ENCODE measurements at places on chromosomes 12 and 14.
A peak's percentile ranks its signal among the peaks of the same experiment; 100 is the strongest.

DNA sequence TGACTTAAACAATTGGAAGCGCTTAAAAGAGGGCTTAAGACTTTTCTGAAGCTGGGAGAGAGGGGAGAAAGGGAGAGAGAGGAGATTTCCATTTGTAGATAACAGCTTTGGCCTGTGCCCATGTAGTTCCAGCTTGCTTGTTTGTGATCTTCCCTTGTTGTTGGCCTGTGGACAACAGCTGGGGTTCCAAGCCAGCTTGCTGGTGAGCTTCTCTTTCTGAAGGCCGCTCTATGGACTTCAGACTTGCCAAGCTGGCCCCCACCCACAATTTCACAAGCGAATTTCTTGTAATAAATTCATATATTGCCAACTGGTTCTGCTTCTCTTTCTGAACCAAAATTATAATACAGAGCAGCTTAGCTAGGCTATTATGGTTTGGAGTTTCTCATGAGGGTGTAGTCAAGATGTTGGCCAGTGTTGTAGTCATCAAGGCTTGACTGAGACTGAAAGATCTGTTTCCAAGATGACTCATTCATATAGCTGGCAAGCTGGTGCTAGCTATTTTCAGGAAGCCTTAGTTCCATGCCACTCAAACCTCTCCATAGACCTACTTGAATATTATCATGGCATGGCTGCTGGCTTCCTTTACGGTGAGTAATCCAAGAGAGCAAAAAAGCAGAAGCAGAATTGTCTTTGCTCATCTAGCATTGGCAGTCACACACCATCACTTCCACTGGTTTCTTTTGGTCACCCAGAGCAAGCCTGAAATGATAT is 89.4 kb downstream of the ATP23 start:
- peak; percentile 11 for DNase-seq

- no peak for DNase-seq
Measured at GRCh38 chr14:95197551-95197950, 40.2 kb upstream of the DICER1 start.

GRCh38 chr14:100588671-100589070 is 1.5 kb upstream of the BEGAIN start:
- no peak for DNase-seq

- DNase-seq = peak; percentile 99
Measured at GRCh38 chr14:24171422-24172260, at the start of gene REC8. TSS of gene REC8 (plus strand) at chr14:24172080. CDS start at chr14:24172553, 473 bp downstream.

- DNase-seq = no peak
Measured at GRCh38 chr14:97724265-97724731, 927.1 kb downstream of the VRK1 start.

- peak; percentile 6 for DNase-seq
Measured at GRCh38 chr12:41250748-41251147, 62.6 kb downstream of the PDZRN4 start.

DNA sequence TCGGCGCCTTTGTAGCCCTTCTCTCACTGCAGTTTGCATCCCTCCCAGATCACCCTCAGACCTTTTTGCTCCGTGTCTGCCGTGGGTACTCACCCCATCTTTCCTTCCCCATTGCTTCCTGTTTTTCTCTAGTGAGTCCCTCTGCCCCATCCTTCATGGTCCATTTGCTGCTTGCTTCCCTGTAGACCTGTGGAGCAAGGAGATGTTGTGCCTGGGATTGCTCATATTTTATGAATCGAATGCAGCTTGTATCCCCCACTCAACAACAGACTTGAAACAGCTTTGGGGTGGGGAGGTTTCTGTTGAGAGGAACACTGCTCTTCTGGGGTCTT is 661 bp downstream of the DENR start:
- DNase-seq = peak; percentile 17

DNA sequence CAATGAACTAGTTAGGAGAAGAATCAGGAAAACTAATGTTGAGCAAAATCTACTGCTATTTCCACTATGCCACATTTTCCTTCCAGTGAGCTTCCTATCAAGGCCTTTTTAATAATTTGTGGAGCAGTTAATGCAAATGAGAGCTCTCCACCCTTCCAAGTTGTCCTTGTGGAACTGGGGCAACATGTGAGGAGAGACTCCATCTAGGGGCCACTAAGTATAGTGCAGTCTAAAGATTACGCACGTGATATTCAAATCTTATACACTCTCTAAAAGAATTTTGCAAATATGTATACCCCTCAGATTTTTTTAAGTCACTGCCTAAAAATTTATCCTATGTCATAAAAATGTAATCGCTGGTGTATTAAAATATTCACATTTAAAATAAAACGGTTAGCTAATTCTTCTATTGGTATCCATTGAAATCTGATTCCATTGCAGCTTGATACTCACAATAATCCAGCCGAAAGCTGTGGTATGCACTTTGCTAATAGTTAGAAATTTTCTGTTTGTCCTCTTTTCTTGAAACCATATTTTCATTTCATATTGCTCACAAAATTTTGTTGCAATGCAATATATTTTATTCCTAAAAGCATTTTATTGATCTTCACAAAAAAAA is 100.1 kb downstream of the PAH start:
- DNase-seq = peak; percentile 62

- no peak for DNase-seq
Measured at GRCh38 chr12:72075401-72075800, 136.8 kb downstream of the TPH2 start.

DNA sequence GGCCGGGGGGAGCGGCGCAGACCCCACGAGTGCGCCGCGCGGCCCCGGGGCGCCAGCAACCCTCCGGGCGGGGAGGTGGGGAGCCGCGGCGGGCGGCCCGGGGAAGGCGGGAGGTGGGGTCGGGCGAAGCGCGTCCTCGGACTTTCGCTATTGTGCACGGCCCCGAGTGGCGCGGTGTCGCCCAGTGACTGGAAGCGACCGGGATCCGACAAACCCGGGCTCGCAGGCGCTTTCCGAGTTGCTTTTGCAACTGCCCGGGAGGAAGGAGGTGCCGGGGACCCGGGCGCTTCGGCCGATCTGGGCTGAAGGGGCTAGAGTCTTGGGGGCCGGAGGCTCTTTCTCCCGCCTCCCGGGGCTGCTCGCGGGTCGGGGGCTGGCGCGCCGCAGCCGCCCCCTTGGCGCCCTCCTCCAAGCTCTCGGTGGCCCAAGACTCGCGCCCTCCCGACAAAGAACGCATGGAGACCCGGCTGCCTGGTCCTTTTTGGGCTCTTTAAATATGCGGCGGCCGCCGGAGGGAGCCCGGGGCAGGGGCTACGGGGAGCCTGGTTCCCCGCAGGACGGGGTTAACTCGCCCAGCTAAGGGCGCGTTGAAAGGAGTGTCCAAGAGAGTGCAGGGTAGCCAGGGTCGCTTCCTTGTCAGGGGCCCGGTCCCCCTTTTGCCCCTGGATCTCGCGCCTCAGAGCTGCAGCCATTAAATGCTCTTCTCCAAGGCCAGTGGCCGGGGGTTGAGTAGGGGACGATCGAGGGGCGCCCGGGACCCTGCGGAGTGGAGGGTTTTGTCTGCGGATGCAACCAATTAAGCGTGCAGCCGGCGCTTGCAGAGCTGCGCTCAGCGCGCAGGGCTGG is 1.4 kb downstream of the HMGA2 start:
- DNase-seq = no peak

- DNase-seq = no peak
Measured at GRCh38 chr12:77800501-77800900, 30.2 kb upstream of the NAV3 start.

DNA sequence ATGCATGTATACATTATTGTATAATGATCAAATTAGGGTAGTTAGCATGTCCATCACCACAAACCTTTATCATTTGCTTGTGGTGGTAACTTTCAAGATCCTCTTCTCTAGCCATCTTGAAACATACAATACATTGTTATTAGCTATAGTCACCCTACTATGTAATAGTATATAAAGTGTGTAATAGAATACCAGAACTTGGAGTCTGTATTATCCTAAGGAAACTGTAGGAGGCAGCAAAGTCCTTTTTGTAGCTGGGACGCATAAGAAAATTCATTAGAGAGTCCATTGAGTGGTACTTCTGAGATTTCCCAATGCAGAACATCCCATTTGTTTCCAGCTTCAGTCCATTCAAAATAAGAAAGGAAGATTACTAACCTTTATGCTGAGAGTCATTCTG is 325.9 kb upstream of the LRFN5 start:
- peak; percentile 17 for DNase-seq

DNA sequence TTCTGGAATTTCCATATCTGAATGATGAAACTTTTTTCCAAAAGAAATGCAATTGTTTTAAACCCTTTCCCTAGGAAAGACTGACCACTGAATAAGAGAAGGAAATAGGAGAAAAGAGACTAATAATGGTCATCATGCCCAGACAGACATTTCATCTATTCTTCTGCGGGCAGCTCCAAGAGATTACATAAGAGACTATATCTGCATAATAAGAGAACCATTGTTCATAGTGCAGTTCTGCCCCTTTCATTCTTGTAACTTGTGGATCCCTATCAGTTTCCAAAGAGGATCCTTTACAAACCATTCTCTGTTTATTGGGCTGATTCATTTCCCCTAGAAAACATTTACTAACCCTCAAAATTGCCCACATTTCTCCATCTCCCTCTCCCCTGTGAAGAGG is 197.8 kb downstream of the FSCB start:
- DNase-seq = no peak

- DNase-seq = peak; percentile 93
Measured at GRCh38 chr12:22443379-22444316, 100.7 kb downstream of the C2CD5 start.

- DNase-seq = peak; percentile 40
Measured at GRCh38 chr12:4356041-4356327, 23.5 kb downstream of the FGF23 start.

GRCh38 chr12:115377230-115377629 is 693.3 kb upstream of the TBX3 start:
- DNase-seq = no peak

GRCh38 chr14:105316968-105317510 is 2.5 kb downstream of the PACS2 start:
- DNase-seq = no peak

GRCh38 chr12:100348657-100349454 is 8.0 kb upstream of the SLC17A8 start:
- DNase-seq = peak; percentile 66

GRCh38 chr14:93301821-93302447 is 30.9 kb downstream of the BTBD7 start:
- peak; percentile 54 for DNase-seq

DNA sequence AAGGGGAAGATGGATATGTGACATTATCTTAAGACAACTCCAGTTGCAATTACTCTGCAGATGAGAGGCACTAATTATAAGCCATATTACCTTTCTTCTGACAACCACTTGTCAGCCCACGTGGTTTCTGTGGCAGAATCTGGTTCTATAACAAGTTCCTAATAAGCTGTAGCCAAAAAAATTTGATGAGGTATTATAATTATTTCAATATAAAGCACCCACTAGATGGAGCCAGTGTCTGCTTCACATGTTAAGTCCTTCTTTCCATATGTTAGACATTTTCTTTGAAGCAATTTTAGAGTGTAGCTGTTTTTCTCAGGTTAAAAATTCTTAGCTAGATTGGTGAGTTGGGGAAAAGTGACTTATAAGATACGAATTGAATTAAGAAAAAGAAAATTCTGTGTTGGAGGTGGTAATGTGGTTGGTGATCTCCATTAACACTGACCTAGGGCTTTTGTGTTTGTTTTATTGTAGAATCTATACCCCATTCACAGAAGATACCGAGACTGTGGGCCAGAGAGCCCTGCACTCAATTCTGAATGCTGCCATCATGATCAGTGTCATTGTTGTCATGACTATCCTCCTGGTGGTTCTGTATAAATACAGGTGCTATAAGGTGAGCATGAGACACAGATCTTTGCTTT is 36.9 kb downstream of the PSEN1 start:
- DNase-seq = peak; percentile 85

DNA sequence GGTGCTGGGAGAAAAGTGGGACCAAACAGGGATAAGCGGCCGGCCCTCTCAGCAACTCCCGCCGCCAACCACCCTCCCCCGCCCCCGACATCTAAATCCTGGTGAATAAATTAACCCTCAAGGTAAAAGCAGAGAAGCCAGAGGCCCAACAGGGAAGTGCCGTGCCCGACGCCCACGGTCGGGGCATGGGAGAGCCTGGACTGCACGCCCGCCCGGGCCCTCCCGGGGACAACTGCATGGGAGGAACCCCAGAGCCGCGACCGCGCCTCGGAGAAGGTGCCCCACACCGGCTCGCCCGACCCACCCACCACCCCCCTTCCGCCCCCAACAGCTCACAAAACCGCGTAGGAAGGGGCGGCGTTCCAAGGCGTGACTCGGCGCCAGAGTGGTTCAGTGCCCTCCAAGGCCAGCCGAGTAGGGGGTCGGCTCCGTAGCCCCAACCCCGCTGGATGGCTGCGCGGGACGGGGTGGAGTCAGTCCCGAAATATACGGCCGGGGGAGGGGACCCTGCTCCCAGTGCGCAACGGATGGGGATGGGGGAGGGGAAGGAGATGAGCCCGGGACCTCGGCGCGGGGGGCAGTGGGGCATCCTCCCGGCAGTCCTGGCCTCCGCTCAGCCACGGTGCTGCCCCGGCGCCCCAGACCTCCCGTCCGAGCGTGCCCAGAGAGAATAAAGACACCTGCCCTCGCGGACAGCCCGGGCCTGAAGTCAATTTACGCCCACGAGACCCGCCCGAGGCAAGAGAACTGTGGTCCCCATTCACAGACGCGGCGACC is 732 bp downstream of the SLC25A29 start:
- DNase-seq = no peak

GRCh38 chr14:24633353-24633752 is 637 bp downstream of the GZMB start:
- DNase-seq = no peak

DNA sequence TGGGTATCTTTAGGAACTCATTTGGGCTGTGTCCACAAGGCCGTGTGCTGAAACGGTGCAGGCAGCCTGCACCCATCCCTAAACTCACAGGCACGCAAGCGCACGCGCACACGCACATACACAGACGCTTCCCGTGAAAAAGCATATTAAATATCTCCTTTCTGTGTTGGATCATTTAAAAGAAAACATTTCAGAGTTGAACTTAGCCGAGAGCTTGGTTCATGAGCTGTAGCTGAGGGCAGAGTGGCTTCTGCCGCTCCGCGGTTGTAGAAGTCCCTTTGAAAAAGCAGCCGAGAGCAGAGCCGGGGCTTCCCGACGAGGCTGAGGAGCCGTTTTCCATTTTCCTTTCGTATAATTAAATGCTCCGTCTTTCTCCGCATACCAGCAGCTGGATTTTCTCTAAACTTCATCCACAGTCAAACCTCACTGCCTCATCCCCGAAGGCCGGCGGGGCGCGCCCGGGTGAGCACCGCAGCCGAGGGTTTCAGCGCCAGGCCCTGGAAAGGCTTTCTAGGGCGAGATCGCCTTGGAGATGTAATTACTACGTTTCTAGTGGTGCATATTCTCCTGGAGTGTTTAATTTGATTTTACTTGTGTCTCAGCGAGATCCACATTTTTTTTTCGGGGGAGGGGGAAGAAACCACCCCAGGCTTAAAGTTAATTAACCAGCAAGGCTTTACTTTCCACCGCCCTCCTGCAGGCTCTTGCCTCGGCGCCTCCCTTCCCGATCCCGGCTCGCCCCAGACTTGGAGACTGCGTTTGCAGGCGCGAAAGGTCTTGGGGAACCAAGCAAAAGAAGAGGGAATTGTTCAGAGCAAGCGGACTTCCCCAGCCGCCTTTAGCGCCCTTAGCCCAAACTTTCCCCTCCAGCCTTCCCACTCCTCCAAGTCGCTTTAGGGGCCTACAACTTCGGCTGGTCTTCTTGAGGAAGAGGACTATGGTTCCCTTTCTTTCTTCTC is 3.0 kb upstream of the HOXC13 start:
- DNase-seq = no peak

GRCh38 chr14:93329965-93330608 is 2.7 kb downstream of the BTBD7 start:
- no peak for DNase-seq
